ENCODE measurements at places on chromosomes 4 and X. TPM values are rescaled to one million over a fixed set of nuclear protein-coding genes. Genes with fewer than 3 reads are reported as not detected.

DNA sequence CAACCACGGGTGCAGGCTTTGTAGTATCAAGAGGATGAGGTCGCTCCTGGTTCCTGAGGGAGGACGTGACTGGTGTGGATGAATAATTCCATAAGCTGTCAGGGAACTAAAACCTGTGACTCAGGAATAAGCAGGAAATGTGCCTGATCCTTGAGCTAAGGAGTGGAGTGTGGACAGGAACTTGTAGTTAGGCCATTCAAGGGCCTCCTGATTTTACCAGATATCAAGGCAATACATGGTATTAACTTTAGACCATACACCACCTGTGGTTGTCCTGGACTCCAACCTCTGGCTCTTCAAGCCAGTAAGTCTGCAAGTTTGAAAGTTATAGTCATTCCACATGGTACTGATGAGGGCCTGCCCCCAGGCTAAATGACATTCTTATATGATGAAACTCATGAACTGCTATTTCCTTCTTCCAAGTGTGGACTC, 12.1 kb upstream of the ING2 start:
- H3K4me1 ChIP-seq, result no peaks in the 10 kb centered on the region
- H3K27me3 ChIP-seq, result no peaks in the 10 kb centered on the region
- no peak overlapping the region for H3K4me3 ChIP-seq
- no peak for DNase-seq

The RADX gene
- 6.8 TPM for total RNA-seq

- H3K4me3 ChIP-seq, result no peak overlapping the region
- no peak overlapping the region for H3K27ac ChIP-seq
- no peaks in the 10 kb centered on the region for H3K27me3 ChIP-seq
- no peaks in the 10 kb centered on the region for H3K36me3 ChIP-seq
- H3K4me1 ChIP-seq, result no peaks in the 10 kb centered on the region
Observed at GRCh38 chr4:8341691-8342090, 72.1 kb downstream of the HTRA3 start.

GRCh38 chrX:35919536-35920309, at the start of gene CFAP47:
Gene CFAP47 (plus strand): TSS chrX:35919734. CDS start chrX:35919800, 66 bp downstream.
- H3K27ac ChIP-seq, result no peak within 1 kb of the TSS
- no peak within 1 kb of the TSS for H3K4me3 ChIP-seq
- no peaks in the 10 kb centered on the region for H3K36me3 ChIP-seq
- DNase-seq, result no peak
- H3K4me1 ChIP-seq, result no peaks in the 10 kb centered on the region

- no peaks in the 10 kb centered on the region for H3K27me3 ChIP-seq
- H3K36me3 ChIP-seq, result no peaks in the 10 kb centered on the region
- H3K27ac ChIP-seq, result peak overlapping the region; percentile 33
- peaks cover 33% of the 10 kb centered on the region for H3K4me1 ChIP-seq
- DNase-seq, result peak; percentile 82
Observed at GRCh38 chr4:108172753-108173598, 4.2 kb upstream of the LEF1 start.

The WDR17 gene
- 1.0 TPM for total RNA-seq

The CSN1S1 gene
- not detected for total RNA-seq

The IGFBP7 gene
- not detected for total RNA-seq

DNA sequence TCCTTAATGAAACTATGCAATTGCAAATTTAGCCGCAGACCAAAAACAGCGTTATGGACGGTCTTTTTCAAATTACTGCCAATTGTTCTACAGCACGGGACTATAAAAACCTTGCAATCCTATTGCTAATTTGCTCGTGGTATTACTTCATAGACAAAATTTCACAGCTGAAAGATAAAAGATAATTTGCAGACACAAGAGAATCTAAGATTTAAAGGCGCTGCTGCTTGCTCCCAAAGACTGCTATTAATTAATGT, 1.4 kb upstream of the CAMK2D start:
- no peak for DNase-seq
- peak overlapping the region; percentile 97 for H3K27ac ChIP-seq
- H3K4me3 ChIP-seq, result peak overlapping the region; percentile 79
- peaks cover 19% of the 10 kb centered on the region for H3K4me1 ChIP-seq
- no peaks in the 10 kb centered on the region for H3K36me3 ChIP-seq

- H3K4me3 ChIP-seq, result no peak overlapping the region
- no peak overlapping the region for H3K27ac ChIP-seq
- no peaks in the 10 kb centered on the region for H3K4me1 ChIP-seq
- no peaks in the 10 kb centered on the region for H3K36me3 ChIP-seq
- no peaks in the 10 kb centered on the region for H3K27me3 ChIP-seq
Observed at GRCh38 chr4:74534936-74535335, 90.0 kb downstream of the AREG start.

The ERAS gene
- not detected for total RNA-seq

- no peak overlapping the region for H3K27ac ChIP-seq
- H3K27me3 ChIP-seq, result no peaks in the 10 kb centered on the region
- H3K4me3 ChIP-seq, result no peak overlapping the region
- H3K36me3 ChIP-seq, result no peaks in the 10 kb centered on the region
- no peaks in the 10 kb centered on the region for H3K4me1 ChIP-seq
Observed at GRCh38 chr4:14054391-14054790, 426.9 kb upstream of the BOD1L1 start.

- no peak overlapping the region for H3K4me3 ChIP-seq
- no peak overlapping the region for H3K27ac ChIP-seq
- H3K27me3 ChIP-seq, result no peaks in the 10 kb centered on the region
- DNase-seq, result no peak
- H3K36me3 ChIP-seq, result no peaks in the 10 kb centered on the region
Observed at GRCh38 chr4:76830964-76831703, 66.8 kb downstream of the SOWAHB start.

The PABPC4L gene
- not detected for total RNA-seq

The ZNF711 gene
- 0.07 TPM for total RNA-seq

The SLC10A6 gene
- not detected for total RNA-seq

DNA sequence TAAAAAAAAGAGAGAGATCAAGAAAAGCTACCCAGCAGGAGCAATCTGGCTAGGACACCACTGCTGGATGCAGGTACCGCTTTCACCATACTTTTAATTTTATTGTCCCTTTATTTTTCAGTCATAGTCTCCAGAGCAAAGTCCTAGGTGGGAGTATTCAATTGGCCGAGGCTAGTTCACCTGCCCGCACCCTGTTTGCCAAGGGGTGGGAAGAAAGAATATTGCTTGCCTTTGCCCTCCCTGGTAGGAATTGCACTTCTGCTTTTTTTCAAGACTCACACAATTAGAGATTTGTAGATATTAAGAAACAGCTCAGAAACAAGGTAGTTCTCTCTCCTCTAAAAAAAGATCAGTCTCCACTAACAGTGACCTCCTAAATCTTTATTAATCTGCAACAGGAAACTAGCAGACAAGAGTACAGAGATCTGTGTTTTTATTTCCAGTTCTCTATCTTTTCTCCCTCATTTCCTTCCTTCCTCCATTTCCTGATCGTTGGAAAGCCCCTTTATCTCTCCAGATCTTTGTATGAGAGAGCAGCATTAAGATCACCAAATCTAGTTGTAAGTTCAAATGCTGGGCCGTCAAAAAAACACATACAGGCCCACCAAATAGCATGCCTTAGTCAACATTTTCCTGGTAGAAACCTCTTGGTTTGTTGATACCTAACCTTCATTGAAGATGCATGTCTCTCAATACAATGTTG, 9.4 kb upstream of the RPGR start:
- H3K27me3 ChIP-seq, result no peaks in the 10 kb centered on the region
- no peak overlapping the region for H3K27ac ChIP-seq
- H3K36me3 ChIP-seq, result no peaks in the 10 kb centered on the region

DNA sequence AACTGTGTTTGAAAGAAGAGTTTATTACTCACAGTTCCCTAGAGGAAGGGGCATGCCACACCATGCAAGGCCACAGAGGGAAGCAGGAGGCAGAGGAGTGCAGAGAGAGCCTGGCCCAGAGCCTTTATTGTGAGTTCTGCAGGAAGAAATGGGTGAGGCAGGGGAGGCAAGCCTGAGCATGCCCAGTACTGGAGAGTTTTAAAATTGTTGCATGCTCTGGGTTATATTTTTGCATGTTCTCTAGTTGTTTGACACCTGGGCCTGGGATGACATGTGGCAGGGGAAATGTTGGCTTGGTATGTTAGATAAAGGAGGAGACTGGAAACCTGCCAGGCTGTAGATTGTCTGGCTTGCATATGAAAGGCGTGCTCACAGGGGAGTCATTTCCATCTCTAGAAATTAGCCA, 19.7 kb upstream of the CRMP1 start:
- H3K4me3 ChIP-seq, result no peak overlapping the region
- no peaks in the 10 kb centered on the region for H3K27me3 ChIP-seq
- H3K27ac ChIP-seq, result no peak overlapping the region
- no peak for DNase-seq
- H3K36me3 ChIP-seq, result no peaks in the 10 kb centered on the region

GRCh38 chr4:38534344-38535045, 129.5 kb upstream of the KLF3 start:
- no peak overlapping the region for H3K4me3 ChIP-seq
- DNase-seq, result no peak

The HDAC8 gene
- total RNA-seq, result 17.8 TPM

The CNKSR2 gene
- total RNA-seq, result 4.1 TPM

The TEX13D gene
- total RNA-seq, result 0.29 TPM

- no peak overlapping the region for H3K27ac ChIP-seq
- H3K4me3 ChIP-seq, result no peak overlapping the region
- no peaks in the 10 kb centered on the region for H3K27me3 ChIP-seq
Observed at GRCh38 chr4:122863639-122864038, 37.0 kb downstream of the FGF2 start.

- no peaks in the 10 kb centered on the region for H3K4me1 ChIP-seq
- H3K27me3 ChIP-seq, result no peaks in the 10 kb centered on the region
- no peak for DNase-seq
- H3K36me3 ChIP-seq, result no peaks in the 10 kb centered on the region
- no peak overlapping the region for H3K4me3 ChIP-seq
Observed at GRCh38 chrX:111568354-111568753, 56.9 kb downstream of the SERTM2 start.

The CWH43 gene
- total RNA-seq, result not detected

The CLGN gene
- not detected for total RNA-seq

The CPLX1 gene
- total RNA-seq, result 0.13 TPM

All from CD8-positive, alpha-beta memory T cell (primary cell).